CD4-positive, alpha-beta T cell (primary cell): ENCODE measurements at places on chromosomes 1 and 21. TPM values are rescaled to one million over a fixed set of nuclear protein-coding genes. Genes with fewer than 3 reads are reported as not detected.

Gene ITGB2
- total RNA-seq = 284 TPM

- no peak overlapping the region for H3K4me3 ChIP-seq
- no peaks in the 10 kb centered on the region for H3K36me3 ChIP-seq
- no peak for DNase-seq
- no peaks in the 10 kb centered on the region for H3K27me3 ChIP-seq
- H3K27ac ChIP-seq = no peak overlapping the region
- H3K4me1 ChIP-seq = peaks cover 4% of the 10 kb centered on the region
Observed at GRCh38 chr1:232521660-232522059, 108.3 kb downstream of the SIPA1L2 start.

DNA sequence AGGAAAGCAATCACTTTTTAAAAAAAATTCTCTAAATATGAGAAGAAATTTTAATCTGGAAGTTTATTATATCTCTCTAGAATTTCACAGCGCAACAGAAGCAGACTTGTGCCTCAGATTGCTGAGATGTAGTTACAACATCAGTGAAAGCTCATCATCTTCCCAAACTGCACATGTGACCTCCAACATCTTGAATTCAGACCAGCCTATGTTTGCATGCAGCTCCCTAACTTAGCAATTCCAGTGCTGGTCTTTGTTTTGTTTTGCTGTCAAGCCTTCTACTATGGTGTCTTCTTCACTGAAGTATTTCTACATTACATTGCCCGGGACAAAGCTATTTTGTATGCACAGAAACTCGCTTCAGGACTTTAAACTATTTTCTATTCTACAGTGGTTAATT is 684.8 kb upstream of the PTBP2 start:
- DNase-seq = no peak
- H3K4me1 ChIP-seq = no peaks in the 10 kb centered on the region
- no peaks in the 10 kb centered on the region for H3K27me3 ChIP-seq
- H3K4me3 ChIP-seq = no peak overlapping the region
- no peaks in the 10 kb centered on the region for H3K36me3 ChIP-seq

- no peak for DNase-seq
- H3K36me3 ChIP-seq = peaks cover 4% of the 10 kb centered on the region
- H3K4me3 ChIP-seq = peak overlapping the region; percentile 57
- H3K27me3 ChIP-seq = no peaks in the 10 kb centered on the region
- peak overlapping the region; percentile 66 for H3K27ac ChIP-seq
Observed at GRCh38 chr1:40708750-40709099, 17.2 kb downstream of the NFYC start.

GRCh38 chr1:207933205-207933800 is 22.4 kb upstream of the CD34 start:
- no peaks in the 10 kb centered on the region for H3K36me3 ChIP-seq
- no peaks in the 10 kb centered on the region for H3K27me3 ChIP-seq

DNA sequence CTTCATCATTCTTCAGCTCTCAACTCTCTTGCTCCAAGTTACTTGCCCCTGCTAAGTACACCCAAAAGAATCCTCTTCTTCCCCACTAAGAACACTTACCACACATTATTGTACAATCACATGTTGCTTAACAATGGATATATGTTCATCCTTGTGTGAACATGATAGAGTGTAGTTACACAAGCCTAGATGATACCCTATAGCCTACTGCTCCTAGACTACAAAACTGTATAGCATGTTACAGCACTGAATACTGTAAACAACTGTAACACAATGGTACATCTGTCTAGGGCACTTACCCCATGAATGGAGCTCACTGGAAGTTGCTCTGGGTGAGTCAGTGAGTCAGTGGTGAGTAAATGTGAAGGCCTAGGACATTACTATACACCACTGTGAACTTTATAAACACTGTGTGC is 77.4 kb downstream of the RERE start:
- no peaks in the 10 kb centered on the region for H3K27me3 ChIP-seq
- no peaks in the 10 kb centered on the region for H3K4me1 ChIP-seq
- no peaks in the 10 kb centered on the region for H3K36me3 ChIP-seq
- no peak overlapping the region for H3K27ac ChIP-seq

DNA sequence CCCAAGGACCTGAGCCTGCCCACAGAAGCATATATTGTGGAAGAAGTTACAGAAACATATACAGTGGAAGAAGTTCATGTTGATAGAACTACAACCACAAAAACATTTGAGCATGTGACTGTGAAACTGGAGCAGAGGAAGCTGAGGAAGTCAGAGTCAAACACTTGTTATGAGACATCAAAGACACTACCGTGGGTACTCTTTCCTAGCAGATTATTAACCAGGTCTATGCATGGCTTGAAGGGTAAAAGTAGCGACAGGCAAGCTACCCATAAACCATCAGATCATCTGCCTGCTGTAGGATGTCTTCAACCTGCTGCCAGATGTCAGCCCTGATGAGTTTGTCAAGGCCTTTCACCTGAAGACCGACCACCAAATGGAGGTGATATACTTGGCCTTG is 35.8 kb downstream of the IVNS1ABP start:
- DNase-seq = peak; percentile 23
- H3K4me3 ChIP-seq = no peak overlapping the region
- no peaks in the 10 kb centered on the region for H3K27me3 ChIP-seq
- no peaks in the 10 kb centered on the region for H3K36me3 ChIP-seq
- H3K27ac ChIP-seq = peak overlapping the region; percentile 62
- peaks cover 45% of the 10 kb centered on the region for H3K4me1 ChIP-seq

- no peak for DNase-seq
- no peak overlapping the region for H3K27ac ChIP-seq
- H3K4me3 ChIP-seq = no peak overlapping the region
- H3K4me1 ChIP-seq = no peaks in the 10 kb centered on the region
Observed at GRCh38 chr1:113493533-113493932, 103.2 kb downstream of the MAGI3 start.

DNA sequence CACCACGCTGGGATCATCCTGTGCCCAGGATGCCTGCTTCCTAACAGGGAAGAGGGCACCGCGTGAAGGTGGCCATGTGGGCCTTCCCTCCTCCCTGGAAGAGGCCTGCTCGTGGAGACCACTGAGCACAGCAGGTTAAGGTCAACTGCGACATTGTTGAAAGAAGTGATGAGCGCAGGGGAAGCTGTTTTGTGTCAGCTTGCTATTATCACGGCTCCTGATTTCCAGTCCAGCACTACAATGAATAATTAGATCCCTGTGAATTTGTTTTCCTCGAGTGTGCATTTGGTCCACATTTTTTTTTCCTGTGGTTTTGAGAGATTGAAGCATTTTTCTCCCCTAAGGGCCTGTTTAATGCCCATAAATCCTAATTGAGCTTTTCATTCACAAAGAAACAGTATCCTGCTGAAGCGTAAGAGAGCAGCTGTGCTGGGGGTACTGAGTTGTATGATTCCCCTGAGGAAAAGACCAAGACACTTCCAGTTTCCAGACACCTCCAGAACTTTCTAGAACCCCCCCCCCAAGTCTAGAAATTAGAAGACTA is 204.9 kb downstream of the KCNJ6 start:
- DNase-seq = no peak
- no peaks in the 10 kb centered on the region for H3K36me3 ChIP-seq
- H3K27ac ChIP-seq = no peak overlapping the region
- no peaks in the 10 kb centered on the region for H3K4me1 ChIP-seq

DNA sequence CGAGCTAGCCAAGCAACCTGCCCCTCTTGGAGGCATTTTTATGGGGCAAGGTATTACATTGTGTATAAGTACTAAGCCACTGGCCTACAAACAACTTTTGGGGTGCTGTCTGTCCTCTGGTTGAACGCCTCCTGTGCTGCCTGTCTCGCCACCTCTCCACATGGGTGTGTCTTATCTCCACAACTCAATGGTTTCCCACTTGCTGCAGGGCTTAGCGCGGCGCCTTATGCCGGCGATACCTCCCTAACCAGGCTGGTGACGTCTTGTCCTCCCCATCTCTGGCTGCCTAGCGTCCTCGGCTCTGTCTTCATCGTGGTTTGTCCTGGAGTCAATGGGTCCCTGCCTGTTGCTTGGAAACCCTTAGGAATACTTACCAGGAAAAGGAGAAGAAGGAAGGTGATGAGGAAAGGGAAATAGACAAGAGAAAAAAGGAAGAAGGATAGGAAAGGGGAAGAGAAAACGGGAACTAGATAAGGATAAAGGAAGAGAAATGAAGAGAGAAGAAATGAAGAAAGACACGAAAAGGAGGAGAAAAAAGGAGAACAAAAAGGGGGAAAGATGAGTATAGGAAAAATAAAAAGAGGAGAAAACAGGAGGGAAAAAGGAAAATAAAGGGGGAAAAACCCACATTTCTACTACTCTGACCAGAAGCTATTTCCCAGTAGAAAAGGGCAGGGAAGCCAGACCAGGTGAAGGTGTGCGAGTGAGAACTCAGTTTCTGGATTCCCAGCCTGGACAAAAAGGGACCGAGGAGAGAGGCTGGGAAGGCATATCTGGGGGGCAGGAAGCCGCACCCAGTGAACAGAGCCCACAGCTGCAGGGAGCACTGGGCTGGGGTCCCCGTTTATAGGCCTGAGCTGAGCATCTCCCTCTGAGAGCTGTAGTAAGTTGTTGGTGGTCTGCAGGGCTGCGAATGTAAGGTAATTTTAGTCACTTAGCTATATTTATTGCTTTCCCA is 86.2 kb downstream of the CLIC6 start:
- no peaks in the 10 kb centered on the region for H3K36me3 ChIP-seq
- no peaks in the 10 kb centered on the region for H3K4me1 ChIP-seq
- H3K27ac ChIP-seq = no peak overlapping the region
- H3K27me3 ChIP-seq = no peaks in the 10 kb centered on the region

DNA sequence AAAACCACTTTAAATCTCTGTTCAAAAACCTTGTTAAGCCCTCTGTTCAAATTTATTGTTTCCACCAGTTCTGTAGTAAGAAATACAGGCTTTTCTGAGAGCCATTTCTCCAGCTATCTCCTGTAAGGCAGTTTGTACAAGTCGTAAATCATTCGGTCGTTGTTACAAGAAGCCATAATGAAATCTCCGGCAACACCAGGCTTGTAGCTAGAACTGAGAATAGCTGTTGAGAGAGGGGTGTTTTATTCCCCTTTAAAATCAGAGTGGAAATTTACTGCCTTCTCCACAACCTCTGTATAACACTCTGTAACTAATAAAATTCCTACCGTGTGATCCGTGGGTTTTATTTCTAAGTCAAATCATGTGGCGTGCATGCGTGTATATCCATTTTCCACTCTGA is 335.8 kb upstream of the KAZN start:
- no peak overlapping the region for H3K4me3 ChIP-seq
- no peaks in the 10 kb centered on the region for H3K36me3 ChIP-seq
- no peaks in the 10 kb centered on the region for H3K4me1 ChIP-seq
- no peak for DNase-seq
- H3K27ac ChIP-seq = no peak overlapping the region

GRCh38 chr1:79839882-79840281 is 833.4 kb upstream of the ADGRL4 start:
- H3K36me3 ChIP-seq = no peaks in the 10 kb centered on the region
- H3K4me3 ChIP-seq = no peak overlapping the region
- DNase-seq = no peak
- no peak overlapping the region for H3K27ac ChIP-seq
